Kidney epithelial cell (primary cell): ENCODE measurements at places on chromosomes 5 and 9.

- DNase-seq: no peak
These were observed 101.6 kb downstream of the FSTL4 start for GRCh38 chr5:133510634-133511262.

GRCh38 chr5:115349001-115349817 lies 52.8 kb upstream of the CCDC112 start:
- DNase-seq: peak; percentile 67

- no peak for DNase-seq
These were observed 136.6 kb upstream of the ICE1 start for GRCh38 chr5:5285906-5286305.

DNA sequence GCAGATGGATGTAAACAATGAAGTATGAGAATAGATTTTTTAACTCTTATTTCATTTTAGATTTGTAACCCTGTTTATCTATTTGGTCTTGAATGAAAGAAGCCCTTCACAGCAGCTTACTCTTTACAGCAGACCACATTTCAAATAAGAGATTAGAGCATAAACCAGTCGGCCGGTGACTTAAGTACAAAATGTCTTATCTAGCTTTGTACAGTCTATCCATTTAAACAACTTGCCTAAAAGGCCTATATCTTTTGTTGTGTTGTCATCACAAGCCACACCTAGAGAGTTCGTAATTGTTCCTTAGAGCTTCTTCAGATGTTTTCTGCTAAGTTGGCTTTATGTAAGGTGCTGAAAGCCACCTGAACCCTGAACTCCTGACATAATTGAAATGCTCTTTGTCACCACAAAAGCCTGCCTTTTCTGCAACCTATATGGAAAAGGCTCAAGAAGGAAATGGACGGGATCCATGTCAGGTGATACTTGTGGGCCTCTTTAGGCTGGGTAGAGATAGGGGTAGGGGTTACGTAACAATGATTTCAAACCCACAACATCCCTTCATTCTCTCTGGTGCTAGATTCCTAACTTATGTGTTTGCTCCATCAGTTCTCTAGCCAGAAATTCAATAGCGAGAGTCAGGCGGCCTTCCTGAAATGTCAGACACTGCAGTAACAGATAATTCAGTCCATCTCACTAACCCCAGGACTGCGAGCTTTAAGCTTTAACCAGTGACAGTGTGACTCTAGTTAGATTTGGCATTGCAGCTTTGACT lies 162.5 kb downstream of the CD180 start:
- no peak for DNase-seq

- peak; percentile 7 for DNase-seq
These were observed 348.4 kb upstream of the FTMT start for GRCh38 chr5:121503111-121503840.

- DNase-seq: no peak
These were observed 11.7 kb downstream of the STC2 start for GRCh38 chr5:173316339-173317020.

GRCh38 chr5:123147741-123148140 lies 58.7 kb downstream of the PRDM6 start:
- no peak for DNase-seq

DNA sequence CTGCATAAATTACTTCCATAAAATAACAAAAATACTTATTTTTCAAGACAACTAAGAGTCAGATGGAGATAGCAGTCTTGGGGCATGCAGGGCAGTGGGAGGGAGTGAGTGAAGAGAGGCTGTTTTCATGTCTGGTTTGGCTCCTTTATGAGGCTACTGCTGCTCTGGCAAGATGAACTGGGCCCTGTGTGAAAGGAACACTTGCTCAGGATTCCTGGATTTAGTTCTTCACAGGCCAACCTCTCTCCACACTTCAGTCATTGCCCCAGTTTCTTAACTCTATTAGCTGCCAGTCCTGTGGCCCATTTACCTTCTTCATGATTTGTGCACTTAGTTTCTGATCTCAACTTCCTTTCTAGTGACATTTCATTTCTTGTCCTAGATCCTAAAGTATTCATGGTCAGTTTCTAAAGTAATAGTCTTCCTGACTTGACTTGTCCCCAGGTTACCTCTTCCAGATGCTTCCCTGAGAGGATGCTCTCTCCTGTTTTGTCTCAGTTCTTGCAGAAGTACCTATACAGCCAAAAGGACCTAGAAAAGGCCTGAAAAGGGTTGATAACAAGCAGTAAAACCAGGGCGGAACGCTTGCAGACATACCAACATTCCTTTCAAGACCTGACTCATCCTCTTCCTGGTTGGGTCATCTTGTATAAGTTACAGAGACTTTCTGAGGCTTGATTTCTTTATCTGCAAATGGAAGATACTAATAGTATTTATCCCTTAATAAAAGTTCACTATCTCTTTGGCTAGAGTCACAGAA lies 77.0 kb upstream of the ZFAND5 start:
- peak; percentile 86 for DNase-seq

DNA sequence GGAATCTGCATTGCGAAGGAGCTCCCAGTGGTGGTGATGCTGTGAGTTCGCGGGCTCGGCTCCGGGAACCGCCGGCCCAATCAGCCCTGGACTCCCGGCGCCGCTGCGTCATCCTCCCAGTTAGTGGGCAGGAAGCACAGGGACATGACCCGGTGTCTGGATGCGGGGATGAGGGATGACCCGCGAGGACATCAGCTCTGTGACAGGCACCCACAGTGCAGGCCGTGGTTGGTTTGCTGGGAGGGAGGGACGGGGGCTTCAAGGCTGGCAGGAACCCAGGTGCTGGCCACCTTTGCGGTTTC lies 996 bp downstream of the NXNL2 start:
- no peak for DNase-seq

- DNase-seq: peak; percentile 89
These were observed 20.1 kb upstream of the PFDN1 start for GRCh38 chr5:140322751-140323731.

DNA sequence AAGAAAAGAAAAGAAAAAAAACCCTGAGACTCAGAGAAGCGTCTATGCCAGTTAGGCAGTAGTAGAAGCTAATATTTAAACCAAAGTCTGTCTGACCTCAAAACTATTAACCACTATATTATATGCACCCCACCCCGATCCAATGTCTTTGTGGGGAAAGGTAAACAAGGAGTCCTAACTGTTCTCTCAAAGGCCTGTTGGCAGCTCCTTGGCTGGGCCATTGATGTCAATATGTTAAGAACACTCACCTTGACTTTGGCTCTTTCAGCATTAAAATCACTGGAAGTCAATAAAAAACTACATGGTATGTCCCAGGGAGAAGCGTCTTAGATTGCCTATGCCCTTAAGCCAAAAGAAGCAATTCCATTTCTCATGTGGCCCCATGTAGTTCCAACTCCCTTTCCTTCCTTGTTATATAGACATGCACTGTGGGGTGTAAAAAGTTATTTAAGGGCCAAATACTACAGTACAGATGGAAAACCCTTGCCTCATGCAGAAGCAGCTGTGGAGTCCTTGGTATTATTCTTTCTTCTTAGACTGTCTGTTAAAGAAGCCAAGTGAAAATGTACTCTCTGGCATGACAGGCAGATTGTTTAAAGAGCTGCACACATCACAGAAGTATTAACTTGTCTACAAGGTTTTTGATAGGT lies 308.6 kb upstream of the RPS23 start:
- no peak for DNase-seq

GRCh38 chr9:87567571-87567970 lies 69.9 kb downstream of the DAPK1 start:
- no peak for DNase-seq

DNA sequence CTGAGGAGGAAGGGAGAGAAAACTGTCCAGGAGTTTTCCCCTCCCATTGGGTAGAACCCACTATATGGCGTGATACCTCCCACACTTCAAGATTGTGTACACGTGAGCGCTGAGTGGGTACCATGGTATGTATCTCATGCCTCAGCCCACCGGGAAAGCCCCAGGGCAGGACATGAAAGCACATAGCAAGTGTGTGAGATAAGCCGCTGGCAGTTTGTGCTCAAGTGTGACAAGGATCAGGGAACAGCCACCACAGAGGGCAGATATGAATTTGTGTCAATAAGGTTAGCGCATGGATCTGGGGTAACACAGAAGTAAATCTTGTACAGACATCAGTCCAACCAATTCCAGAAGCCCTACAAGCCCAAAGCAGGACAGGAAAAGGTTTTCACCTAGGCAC lies 42.6 kb upstream of the NAA35 start:
- DNase-seq: no peak

- DNase-seq: no peak
These were observed 267.8 kb upstream of the NREP start for GRCh38 chr5:112024769-112025168.

GRCh38 chr9:72292256-72292682 lies 72.7 kb downstream of the ZFAND5 start:
- no peak for DNase-seq

- DNase-seq: no peak
These were observed 20.9 kb downstream of the IPPK start for GRCh38 chr9:92649007-92649406.

DNA sequence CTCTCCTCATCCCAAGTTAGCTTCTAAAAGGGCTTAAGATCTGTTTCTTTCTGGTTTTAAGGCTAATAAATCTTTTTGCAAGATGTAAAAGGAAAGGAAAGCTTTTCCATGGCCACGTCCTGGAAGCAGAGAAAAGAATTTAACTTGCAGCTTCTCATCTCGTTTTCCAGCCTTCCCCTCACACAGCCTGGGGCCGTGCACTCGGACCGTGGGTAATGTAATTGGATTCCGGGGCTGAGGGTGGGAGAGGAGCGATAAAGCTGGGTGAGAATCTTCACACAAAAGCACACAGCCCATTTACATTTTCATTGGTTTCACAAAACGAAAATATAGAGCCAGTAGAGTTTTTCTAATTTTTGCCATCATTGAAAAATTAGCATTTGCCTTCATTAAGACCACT lies 91.2 kb downstream of the IRX2 start:
- no peak for DNase-seq

- DNase-seq: peak; percentile 95
These were observed 283.1 kb downstream of the ADAMTS6 start for GRCh38 chr5:65198456-65199120.

- DNase-seq: no peak
These were observed 39.1 kb downstream of the SHLD3 start for GRCh38 chr5:65663804-65664521.

DNA sequence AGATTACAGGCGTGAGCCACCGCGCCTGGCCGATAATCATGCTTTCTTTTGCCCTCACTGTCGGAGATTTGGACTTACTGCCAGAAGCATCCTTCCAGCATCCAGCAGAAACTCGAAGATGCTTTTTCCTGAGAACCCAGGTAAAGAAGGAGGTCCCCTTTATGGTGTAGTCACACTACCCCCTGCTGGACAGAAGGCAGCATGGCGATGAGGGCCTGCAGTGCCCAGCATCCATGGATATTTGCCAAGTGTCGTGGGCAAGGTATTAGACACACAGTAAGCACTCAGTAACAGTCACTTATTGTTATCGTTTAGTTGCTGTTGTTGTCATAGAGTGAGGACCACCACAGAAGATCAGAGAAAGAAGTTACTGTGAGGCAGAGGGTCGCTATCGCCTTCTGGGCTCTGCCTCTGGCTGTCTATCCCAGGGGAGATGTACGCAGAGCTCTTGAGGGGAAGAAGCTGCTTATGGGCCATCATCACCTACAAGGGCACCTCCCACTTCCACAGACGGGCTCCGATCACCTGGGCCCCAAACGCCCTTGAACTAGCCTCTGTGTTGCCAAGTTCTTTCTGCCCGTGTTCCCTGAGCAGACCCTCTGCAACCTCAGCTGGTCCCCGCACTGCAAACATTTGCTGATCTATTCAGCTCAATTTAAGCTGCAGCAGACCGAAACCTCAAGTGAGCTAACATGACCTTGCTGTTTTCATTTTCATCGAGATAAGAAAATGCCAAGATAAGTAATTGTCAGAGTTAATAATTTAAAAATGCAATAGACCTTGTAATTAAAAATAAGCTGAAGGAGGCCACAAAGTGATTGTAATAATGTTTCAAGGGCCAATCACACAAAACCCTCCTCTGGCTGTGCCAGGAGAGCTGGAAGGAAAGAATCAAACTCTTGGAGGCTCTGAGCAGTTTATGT lies 23.9 kb downstream of the C5orf15 start:
- no peak for DNase-seq

DNA sequence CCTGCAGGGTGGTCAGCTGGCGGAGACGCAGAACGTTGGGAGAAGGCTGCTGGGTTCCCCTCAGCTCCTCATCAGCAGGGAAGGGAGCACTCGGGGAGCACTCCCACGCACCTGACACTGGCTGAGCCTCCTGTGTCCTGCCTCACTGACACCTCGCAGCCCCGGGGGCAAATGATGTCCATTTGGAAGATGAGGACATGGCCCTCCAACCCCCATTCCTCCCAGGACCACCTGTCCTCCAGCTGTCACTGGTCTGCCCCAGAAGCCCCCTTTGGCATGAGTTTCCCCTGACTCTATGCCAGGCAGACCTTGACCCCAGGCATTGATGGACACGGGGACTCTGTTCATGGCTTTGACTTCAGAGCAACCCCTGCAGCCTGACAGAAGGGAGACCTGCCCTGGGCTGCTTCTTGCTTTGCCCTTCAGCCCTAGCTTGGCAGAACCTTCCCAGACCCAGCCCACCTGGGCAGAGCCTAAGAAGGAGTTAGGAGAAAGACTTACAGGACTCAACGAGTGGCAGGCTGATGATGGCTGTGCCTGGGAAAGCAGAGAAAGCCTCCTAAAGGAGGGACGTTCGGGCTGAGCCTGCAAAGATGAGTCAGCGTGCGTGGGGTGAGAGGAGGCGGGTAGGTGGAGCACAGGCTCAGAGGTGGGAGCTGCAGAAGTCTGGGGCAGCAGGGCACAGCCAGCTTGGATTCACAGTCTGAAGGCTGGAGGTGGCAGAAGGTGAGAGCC lies 90.6 kb downstream of the LMX1B start:
- peak; percentile 50 for DNase-seq

DNA sequence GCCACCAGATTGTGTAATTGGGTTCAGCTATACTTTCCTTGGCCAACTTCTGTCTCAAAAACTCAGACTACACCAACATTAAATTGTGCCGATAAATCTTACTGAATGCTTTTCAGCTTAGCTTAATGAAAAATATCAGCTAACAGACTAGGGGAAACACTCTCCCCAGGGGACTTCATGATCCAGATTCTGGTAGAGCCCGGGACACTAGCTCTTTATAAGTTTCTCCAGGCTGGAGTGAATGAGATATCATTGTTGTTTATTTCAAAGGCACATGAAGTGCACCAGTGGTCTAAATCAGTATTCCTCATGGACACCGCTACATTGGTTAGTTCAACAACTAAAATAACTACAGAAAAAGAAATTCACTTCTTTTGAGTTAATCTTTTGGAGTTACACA lies 10.5 kb upstream of the LHFPL2 start:
- no peak for DNase-seq

GRCh38 chr5:173642895-173643481 lies 26.5 kb upstream of the BOD1 start:
- DNase-seq: no peak

GRCh38 chr5:145965804-145966203 lies 29.4 kb downstream of the SH3RF2 start:
- no peak for DNase-seq

GRCh38 chr5:169200125-169200778 lies 100.7 kb downstream of the SLIT3 start:
- no peak for DNase-seq

GRCh38 chr9:107660976-107661375 lies 171.4 kb upstream of the KLF4 start:
- DNase-seq: no peak

GRCh38 chr5:1406681-1407640 lies 38.3 kb downstream of the SLC6A3 start:
- DNase-seq: no peak

GRCh38 chr9:99054581-99054980 lies 50.3 kb upstream of the TGFBR1 start:
- DNase-seq: no peak

- DNase-seq: no peak
These were observed 33.4 kb upstream of the GNPDA1 start for GRCh38 chr5:142046191-142046590.
